ENCODE measurements at places on chromosomes 3 and 15. TPM values are rescaled to one million over a fixed set of nuclear protein-coding genes. Genes with fewer than 3 reads are reported as not detected.

The CCDC12 gene
- 55.7 TPM for polyA plus RNA-seq

DNA sequence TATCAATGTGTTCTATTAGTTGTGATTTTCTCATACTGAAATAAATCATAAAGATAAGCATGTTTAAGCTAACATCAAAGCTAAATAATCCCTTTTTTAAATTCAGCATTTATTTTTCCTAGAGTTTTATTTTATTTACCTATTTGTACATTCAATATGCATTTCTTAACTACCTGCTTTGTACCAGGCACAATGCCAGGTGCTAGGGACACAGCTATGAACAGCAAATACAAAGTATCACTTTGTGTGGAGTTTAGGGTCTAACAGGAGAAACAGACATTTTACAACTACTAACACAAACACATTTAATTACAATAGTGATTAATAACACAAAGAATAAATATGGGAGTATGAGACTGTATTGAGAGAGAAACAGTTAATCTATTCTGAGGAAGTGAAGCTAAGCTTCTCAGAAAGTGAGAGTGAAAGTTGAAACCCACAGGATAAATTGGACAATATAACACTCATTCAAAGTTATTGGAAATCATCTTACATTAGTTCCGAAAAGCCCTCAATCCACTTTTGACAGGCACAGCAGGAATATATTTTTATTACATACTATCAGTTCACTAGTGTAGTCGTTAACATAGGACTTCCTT lies 159.6 kb downstream of the GBE1 start:
- DNase-seq = no peak

DNA sequence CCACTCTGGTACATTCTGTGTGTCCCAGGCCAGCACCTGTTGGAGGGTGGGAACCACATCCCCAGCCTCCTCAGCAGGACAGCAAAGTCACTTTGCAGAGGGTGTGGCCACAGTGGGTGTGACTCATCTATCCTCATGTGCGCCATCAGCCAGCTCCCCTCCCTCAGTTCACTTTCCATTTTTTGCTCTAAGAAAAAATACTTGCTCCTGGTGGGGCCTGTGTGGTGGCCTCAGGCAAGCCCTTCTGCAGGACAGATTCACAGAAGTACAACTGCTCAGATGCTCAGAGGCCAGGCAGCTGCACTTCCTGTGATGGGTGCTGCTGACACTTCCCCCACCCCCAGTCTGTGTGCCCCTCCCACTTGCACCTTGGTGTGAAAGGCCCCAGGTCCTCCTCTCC lies 78.3 kb upstream of the ALDH1L1 start:
- no peak for DNase-seq

GRCh38 chr3:100957261-100957986 lies 35.8 kb downstream of the ABI3BP start:
- DNase-seq = no peak

The ERC2 gene
- 3.7 TPM for polyA plus RNA-seq

GRCh38 chr3:194446754-194447153 lies 40.0 kb downstream of the ATP13A3 start:
- DNase-seq = no peak

The SLC22A14 gene
- polyA plus RNA-seq = 0.30 TPM

The MYZAP gene
- 5.5 TPM for polyA plus RNA-seq

GRCh38 chr15:92460023-92460422 lies 66.3 kb downstream of the ST8SIA2 start:
- no peak for DNase-seq

- no peak for DNase-seq
Measured at GRCh38 chr3:152719264-152719663, 115.7 kb upstream of the P2RY1 start.

GRCh38 chr3:11549580-11550140 lies 94.1 kb downstream of the VGLL4 start:
- no peak for DNase-seq

- DNase-seq = no peak
Measured at GRCh38 chr3:177263615-177264368, 66.5 kb upstream of the TBL1XR1 start.

- no peak for DNase-seq
Measured at GRCh38 chr3:146948186-146948585, 343.0 kb upstream of the PLSCR5 start.

- no peak for DNase-seq
Measured at GRCh38 chr3:194130188-194130587, 5.8 kb upstream of the HES1 start.

GRCh38 chr3:38582316-38582715 lies 67.2 kb downstream of the SCN5A start:
- no peak for DNase-seq

DNA sequence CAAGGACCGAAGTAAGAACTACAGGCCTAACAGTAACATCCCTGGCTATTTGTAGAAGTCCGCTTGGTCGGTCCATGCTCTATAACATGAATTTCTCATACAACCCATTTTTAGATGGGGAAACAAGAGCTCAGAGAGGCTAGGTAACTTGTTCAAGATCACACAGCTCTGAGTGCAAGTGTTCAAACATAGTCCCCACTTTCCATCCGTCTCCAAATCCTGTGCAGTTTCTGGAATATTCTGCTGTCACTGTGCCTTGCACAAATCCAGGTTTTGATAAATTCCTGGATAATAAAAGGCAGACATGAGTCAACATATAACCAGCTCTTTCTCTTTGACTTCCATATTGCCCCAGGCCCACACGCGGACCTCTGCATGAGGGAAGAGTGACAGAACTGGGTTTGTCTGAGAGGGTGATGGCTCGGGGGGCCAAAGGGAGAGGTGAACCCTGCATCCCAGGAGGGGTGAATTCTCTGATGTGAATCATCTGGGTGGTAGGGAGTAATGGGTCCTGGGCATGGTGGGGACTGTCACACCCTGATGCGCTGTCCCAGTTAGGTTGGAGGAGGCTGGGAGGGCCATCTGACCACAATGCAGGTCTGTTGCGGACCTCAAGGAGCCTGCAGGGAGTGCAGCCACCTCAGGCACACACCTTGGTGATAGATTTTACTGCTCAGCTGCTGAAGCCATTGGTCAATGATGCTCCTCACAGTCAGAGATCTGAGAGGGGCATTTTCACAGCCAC lies 162.2 kb downstream of the SMAD6 start:
- no peak for DNase-seq

DNA sequence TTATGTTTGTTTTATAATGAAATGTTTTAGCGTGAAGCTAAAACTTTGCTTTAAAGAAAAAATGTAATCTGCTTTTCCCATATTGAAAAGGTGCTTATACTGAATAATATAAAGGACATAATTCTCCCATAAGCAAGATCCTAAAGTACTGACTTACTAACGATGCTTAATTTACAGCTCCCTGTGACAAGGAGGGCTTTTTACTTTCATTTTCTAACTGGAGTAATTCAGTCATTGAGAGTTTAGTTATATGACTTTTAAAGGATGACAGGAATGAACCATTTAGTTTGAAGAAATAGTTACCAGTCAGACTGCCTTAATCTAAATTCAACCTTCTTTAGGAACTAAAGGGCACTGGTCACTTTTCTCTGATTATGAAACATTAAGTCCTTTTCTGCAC lies 19.3 kb upstream of the ZPLD1 start:
- no peak for DNase-seq

DNA sequence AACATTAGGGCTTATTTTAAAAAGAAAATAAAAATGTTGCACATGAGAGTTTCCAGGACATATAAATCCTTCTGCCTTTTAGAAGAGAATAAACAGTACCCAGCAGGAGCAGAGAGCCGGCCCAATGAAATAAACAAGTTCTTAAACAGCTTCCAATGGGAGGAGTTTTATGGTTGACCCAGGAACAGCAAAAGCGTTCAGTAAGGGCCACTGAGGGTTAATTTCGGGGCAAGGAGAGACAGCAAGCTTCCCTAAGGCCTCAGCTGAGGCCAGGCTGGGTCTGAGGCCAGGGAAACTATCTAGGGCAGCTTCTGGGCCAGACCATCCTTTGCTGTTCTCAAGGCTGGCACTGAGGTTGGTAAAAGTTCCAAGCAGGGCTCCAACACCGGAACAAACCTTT lies 3.4 kb downstream of the PDZRN3 start:
- DNase-seq = no peak

DNA sequence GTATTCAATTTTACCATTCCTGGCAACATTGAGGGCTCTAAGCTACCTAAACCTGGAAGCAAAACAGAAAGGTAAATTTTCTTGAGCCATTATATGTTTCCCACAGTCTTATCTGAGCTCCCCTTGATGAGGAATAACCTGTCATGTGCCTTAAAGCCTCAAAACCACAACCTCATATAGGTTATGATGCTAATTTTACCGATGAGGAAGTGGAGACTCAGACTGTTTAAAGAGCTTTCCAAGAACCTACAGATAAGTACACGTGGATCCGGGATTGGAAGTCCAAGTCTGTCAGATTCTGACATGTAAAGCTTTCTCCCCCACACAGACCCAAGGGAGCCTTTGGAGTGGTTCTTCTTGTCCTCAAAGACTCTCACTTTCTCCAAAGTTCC lies 140.5 kb downstream of the SEMA6D start:
- DNase-seq = no peak

The C3orf85 gene
- 19.4 TPM for polyA plus RNA-seq

DNA sequence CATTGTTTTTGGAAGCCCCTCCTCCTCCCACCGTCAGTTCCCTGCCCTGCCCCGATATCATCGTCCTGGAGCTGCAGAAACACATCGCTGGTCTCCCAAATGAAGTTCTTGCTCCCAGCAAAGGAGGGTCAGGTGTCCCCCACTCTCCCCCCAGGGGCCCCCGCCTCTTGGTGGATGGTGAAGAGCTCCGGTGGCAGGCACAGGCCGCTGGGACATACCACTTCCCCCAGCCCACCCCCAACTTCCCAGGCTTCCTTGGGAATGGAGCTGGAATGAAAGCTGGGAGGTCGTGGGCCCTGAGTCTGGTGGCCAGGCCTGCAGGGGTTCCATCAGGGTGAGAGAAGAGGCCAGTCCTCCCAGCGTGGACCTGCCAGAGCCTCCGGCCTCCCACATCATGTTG lies 137.7 kb downstream of the CHSY1 start:
- DNase-seq = no peak

GRCh38 chr15:78625606-78626280 lies 4.9 kb upstream of the CHRNA3 start:
- DNase-seq = no peak

Measured in right renal cortex interstitium (tissue), 3 donors.